Fibroblast of the aortic adventitia (primary cell): ENCODE measurements at places on chromosomes 3 and 15. TPM values are rescaled to one million over a fixed set of nuclear protein-coding genes. Genes with fewer than 3 reads are reported as not detected.

The CD86 gene
- total RNA-seq = not detected in 2 replicates

The BRK1 gene
- 34.2 and 172 TPM in 2 replicates for total RNA-seq

The CCR3 gene
- not detected in 2 replicates for total RNA-seq

DNA sequence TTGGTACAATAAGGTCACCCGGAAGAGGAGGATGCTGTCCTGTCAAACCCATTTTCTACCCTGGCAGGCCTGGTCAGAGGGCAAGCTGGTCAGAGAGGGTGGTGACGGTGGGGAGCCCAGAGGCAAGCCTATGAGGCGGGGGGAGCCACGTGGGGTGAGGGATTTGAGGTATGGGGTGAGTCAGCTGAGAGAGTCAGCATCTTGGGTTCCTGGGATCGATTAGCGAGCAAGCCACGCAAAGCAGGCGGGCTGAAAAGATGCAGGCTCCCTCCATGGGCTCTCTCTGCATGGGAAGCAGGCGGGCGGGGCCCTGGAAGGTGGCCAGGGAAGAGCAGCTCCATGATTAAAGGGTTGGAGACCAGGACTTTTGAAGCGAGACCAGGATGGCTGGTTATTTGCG, 48.1 kb downstream of the MAGEF1 start:
- no peak for DNase-seq

DNA sequence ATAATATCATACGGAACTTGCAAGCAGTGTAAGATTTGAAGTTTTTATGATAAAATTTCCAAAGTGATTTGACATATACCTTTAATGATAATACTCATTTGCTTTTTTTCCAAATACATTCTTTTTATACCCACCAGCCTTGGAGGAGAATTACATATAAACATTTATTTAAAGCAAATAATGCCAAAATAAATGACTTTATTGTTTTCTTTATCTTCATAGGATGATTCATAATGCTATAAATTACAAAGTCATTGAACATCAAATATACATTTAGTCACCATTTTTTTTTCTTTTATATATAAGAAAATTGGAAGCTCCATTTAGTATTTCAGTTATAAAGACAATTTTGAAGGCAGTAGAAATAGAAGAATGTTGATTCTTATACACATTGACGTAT, 450.9 kb downstream of the NAALADL2 start:
- DNase-seq = no peak

The ZNF660 gene
- 2.0 and 6.9 TPM in 2 replicates for total RNA-seq

- DNase-seq = peak; percentile 57
Measured at GRCh38 chr3:194267744-194268653, 83.1 kb downstream of the CPN2 start.

DNA sequence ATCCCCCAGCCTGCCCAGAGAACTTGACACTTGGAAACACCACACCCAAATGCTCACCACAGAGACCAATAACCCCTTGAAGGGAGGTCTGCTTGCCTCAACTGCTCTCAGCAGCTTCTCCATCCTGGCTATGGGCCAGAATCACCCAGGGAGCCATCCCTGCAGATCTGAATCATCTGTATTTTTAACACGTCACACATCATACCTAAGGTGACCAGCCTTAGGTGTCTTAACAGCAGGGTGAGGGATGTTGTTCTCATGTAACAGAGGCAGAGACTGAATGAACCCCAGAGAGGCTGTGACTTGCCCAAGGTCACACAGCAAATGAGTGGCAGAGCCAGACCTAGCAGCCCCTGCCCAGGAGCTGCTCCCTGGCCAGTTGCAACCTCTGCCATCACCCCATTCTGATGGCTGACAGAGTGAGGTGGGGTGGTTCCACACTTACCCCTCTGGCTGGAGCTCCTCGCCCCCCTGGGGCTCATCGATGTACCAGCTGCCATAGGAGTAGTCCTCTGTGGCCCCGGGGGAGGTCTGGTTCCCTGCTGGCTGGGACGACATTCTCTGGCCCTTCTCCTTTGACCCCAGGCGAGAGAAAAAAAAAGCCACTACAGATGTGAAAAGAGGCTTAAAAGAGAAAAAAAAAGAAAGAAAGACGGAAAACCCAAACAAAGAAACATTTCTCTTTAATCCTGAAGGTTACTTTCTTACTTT, 722 bp downstream of the STRA6 start:
- peak; percentile 56 for DNase-seq

- no peak for DNase-seq
Measured at GRCh38 chr3:5165698-5166097, 21.8 kb upstream of the EDEM1 start.

DNA sequence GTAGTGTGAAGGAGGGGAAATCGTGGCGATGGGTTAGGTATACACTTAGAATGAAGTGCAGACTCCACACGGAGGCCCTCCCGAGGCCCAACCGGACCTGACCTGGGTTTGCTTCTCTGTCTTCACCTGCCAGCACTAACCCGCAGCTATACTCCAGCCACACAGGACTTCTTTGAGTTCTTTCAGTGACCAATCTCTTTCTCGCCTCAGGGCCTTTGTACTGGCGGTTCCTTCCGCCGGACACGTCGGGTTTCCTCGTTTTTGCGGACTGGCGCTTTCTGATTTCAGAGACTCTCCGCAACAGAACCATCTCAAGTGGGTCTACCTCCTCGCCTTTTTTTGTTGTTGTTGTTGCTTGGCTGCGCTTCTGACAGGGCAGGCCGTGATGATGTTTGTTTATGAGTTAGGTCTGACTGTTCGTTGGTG, at the start of gene NEIL1:
Gene NEIL1, plus strand, starts transcription at position 244 of the 426 bp plus-strand sequence. CDS start 1,867 bp downstream, outside the sequence.
- DNase-seq = no peak

The GOLGA8Q gene
- total RNA-seq = 1.1 TPM in 1 of 2 replicates, not detected in the other

The SAMMSON gene
- not detected in 2 replicates for total RNA-seq

GRCh38 chr3:8981700-8982099, 18.4 kb upstream of the RAD18 start:
- DNase-seq = no peak

- DNase-seq = peak; percentile 96
Measured at GRCh38 chr3:188270423-188270972, 116.5 kb downstream of the LPP start.

GRCh38 chr3:166209701-166210100, 372.5 kb upstream of the BCHE start:
- no peak for DNase-seq

The RETNLB gene
- not detected in 2 replicates for total RNA-seq

- DNase-seq = no peak
Measured at GRCh38 chr3:13407926-13408325, 12.2 kb downstream of the NUP210 start.

GRCh38 chr3:190180268-190180667, 59.6 kb upstream of the P3H2 start:
- DNase-seq = peak; percentile 21
